ENCODE measurements at places on chromosomes 6 and 20. TPM values are rescaled to one million over a fixed set of nuclear protein-coding genes. Genes with fewer than 3 reads are reported as not detected.

DNA sequence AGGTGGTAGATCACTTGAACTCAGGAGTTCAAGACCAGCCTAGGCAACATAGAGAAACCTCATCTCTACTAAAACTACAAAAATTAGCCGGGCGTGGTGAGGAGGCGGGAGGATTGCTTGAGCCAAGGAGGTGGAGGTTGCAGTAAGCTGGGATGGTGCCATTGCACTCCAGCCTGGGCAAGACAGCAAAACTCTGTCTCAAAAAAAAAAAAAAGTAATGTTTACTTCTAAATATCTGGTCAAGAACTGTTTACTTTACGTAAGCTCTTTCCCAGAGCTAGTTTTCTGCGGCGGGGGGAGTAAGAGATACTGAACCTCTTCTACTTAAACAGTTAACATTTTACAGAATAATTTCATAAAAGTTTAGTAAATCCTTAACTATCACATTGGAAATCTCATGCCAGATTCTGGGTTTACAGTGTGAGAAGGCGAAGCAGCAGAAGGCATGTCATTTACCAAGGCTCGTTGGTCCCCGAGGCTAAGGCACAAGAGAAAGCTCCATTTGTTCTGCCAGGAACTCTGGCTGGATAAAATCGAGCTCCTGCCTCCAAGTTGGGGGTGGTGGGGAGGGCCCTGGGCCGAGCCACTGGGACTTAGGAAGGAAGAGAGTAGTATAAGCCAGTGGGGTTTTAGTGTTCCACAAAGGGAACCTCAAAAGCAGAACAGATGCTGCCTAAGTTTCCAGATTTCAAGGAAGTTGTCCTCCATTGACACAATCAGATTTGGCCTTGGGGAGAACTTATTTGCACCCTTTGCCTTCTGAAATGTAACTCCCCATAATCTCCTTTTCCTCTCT, 41.7 kb downstream of the ARFGEF2 start:
- peak; percentile 73 for DNase-seq

DNA sequence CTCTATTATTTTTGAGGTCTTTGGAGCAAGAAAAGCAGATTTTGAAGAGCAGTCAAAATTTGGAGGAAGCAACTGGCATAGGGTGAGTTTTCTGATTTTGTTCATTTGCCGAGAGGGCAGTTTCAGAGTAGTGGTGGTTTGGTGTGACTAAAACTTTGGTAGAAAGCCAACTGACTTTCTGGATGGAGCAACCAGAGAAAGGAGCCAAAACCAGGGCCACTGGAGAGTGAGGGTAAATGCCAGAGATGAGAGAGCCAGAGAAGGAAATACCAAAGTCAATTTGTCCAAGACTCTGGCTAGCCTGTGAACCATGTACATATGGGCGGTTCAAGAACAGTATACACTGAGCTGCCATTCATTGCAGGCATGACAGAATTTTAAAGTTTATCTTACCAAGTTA, 40.5 kb upstream of the ZBTB24 start:
- DNase-seq = peak; percentile 10

Gene KIAA0408
- 1.3 TPM for total RNA-seq

Gene SIM1
- not detected for total RNA-seq

Gene ZSCAN23
- 9.0 TPM for total RNA-seq

DNA sequence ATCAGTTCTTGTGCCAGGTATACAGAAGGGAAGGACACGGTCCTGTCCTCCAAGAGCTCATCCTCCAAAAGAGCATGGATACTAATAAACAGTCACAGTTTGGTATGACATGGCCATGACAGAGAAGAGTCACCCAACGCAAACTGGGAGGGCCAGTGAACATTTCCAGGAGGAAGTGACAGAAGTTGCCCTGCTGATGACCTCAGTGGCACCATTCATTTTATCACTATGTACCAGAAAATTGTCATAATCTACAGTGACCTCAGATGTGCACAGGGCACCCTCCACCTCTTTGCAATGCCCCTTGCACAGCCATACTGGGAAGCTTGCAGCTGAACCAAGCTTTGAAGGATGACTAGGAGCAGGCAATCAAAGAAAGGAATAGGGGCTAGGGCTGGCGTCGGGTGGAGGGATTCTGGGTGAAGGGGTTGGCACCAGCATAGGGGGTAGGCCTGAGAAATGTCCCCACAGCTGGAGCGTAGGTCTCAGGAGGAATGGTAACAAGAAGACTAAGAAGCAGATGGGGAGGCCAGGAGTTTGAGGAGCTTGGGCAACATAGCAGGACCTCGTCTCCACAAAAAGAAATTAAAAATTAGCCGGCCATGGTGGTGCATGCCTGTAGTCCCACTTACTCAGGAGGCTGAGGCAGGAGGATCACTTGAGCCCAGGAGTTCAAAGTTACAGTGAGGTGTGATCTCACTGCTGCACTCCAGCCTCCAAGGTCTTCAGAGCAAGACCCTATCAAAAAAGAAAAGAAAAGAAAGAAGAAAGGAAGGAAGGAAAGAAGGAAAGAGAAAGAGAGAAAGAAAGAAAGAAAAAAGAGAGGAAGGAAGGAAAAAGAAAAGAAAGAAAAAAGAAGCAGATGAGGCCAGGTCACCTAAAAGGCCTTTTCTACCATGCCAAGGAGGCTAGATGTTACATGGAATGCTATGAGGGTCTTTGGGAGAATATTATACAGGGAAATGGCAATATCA, 65.3 kb upstream of the SNX9 start:
- DNase-seq = no peak

Gene KIF13A
- 53.8 TPM for total RNA-seq

DNA sequence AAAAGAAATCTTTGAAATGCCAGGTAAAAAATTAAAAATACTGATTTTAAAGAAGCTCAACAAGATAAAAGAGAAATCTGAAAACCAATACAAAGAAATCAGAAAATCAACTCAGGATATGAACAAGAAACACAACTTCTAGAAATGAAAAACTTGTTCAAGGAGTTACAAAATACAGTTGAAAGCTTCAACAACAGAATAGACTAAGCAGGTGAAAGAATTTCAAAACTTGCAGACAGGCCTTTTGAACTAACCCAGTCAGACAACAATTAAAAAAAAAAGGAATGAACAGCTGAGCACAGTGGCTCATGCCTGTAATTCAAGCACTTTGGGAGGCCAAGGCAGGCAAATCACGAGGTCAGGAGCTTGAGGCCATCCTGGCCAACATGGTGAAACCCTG, 57.8 kb downstream of the PDSS2 start:
- DNase-seq = no peak

DNA sequence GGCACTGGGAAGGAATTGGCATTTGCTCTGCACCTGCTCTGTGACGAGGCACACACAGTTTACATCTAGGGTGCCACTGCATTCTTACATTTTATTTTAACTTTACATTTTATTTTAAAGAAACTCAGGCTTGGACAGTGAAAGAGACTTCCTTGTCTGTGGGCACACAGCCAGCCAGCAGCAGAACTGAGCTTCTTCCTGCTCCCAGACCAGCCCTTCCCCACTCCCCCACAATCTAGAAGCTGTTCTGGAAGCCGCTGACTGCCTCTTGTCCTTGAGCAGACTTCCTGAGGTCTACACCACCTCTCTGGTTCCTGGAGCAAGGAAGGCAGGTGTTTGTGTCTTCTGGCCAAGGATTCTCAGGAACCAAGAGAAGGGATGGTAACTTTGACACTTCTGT, 27.9 kb upstream of the CD93 start:
- DNase-seq = no peak

GRCh38 chr6:43278524-43279078, 19.5 kb upstream of the SLC22A7 start:
- DNase-seq = no peak

DNA sequence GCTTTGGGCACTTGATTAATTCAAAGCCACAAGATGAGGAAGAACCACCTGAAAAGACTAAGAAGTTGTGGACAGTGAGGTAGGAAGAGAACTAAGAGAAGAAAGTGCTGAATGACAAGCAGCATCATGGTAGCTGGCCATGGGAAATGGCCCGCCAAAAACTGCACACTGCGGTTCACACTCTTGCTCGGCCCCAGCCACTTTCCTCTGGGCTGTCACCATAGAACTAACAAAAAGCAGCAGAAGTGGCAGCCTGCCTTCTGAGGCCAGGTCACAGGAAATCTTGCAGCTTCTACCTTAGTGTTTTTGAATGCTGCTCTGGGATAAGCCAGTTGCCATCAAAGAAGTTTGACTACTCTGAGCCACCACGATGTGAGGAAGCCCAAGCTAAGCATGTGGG, 34.8 kb upstream of the ZNFX1 start:
- DNase-seq = no peak

- DNase-seq = peak; percentile 96
Observed at GRCh38 chr20:37297066-37297736, 7.7 kb downstream of the MANBAL start.

Gene TRAPPC3L
- total RNA-seq = not detected

Gene F13A1
- not detected for total RNA-seq

DNA sequence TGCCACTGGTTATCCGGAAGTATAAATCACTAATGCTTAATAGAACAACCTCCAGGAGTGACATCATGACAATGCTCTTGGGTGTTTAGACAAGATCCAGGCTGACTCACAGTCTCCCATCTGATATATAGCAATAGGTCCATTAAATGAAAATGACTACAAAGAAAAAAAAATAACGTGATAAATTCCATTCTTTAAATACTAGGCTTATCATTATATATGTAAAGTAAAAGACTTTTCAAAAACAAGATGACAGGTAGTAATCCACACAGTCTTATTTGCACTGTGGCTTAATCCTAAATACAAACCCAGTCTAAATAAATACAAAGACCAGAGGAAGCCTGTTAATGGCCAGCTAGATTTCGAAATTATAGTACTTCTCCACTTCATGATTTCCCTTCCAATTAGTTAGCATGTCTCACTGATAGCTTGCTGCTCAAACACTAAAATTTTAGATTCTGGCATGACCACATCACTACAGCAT, 149.1 kb upstream of the BEND3 start:
- peak; percentile 67 for DNase-seq

Gene TBC1D32
- 21.2 TPM for total RNA-seq

DNA sequence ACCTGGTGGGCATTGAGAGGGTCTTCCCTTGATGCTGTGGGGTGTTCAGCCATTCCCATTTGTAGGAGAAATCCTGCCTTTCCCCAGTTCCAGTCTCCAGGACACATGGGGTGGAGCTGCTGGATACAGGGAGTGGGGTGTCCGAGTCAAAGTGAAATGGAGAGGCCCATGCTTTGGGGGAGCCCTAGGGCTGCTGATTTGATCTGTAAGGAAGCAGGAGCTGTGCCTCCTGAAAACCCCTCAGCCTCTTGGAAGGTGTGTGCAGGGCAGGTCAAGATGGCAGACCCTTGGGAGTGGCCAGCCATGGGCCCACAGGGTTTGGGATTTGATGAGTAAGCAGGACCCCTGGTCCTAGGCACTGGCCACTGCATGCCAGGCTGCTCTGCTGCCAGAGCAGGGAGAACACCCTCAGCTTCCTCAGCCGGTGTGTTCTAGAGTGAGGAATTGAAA, 82.0 kb downstream of the SERAC1 start:
- no peak for DNase-seq

Gene SYCP2L
- total RNA-seq = not detected

Gene BCAS1
- total RNA-seq = under 0.01 TPM

GRCh38 chr20:21167261-21167660, 41.4 kb downstream of the KIZ start:
- DNase-seq = no peak

- peak; percentile 55 for DNase-seq
Observed at GRCh38 chr20:4435225-4435624, 286.5 kb upstream of the PRND start.

GRCh38 chr6:97064578-97064977, 140.1 kb downstream of the KLHL32 start:
- DNase-seq = no peak

- DNase-seq = peak; percentile 78
Observed at GRCh38 chr6:115618256-115618655, 442.4 kb downstream of the FRK start.

Gene EHMT2
- total RNA-seq = 38.0 TPM

Gene FAM110A
- total RNA-seq = 5.2 TPM

DNA sequence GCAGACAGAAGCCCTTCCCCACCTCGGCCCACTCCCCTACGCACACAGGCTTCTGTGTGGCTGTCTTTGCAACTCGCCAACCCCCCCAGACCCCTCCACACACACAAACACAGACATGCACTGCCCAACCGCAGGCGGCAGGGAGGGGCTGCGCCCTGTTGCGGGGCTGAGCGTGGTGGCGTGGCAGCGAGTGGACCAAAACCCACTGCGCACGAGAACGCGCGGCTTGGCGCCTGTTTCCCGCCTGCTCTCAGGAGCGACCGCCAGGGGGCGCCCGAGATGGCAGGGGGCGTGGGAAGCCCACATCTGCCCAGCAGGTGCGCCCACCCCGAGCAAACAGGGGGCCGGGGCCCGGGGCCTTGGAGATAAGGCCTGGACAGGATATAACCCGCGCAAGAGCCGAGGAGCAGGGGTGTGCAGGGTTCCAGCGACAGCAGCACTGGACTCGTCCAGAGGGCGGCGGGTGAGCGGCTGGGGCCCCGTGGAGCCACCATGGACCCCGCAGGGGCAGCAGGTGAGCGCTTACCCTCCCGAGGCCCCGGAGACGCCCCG, at the start of gene RBPJL:
RBPJL (plus strand) TSS at position 410 of the 552 bp plus-strand sequence; CDS start at position 493, 83 bp downstream.
- no peak for DNase-seq

GRCh38 chr6:157229132-157229618, 94.1 kb downstream of the TMEM242 start:
- no peak for DNase-seq

Gene FKBP1C
- 0.43 TPM for total RNA-seq

DNA sequence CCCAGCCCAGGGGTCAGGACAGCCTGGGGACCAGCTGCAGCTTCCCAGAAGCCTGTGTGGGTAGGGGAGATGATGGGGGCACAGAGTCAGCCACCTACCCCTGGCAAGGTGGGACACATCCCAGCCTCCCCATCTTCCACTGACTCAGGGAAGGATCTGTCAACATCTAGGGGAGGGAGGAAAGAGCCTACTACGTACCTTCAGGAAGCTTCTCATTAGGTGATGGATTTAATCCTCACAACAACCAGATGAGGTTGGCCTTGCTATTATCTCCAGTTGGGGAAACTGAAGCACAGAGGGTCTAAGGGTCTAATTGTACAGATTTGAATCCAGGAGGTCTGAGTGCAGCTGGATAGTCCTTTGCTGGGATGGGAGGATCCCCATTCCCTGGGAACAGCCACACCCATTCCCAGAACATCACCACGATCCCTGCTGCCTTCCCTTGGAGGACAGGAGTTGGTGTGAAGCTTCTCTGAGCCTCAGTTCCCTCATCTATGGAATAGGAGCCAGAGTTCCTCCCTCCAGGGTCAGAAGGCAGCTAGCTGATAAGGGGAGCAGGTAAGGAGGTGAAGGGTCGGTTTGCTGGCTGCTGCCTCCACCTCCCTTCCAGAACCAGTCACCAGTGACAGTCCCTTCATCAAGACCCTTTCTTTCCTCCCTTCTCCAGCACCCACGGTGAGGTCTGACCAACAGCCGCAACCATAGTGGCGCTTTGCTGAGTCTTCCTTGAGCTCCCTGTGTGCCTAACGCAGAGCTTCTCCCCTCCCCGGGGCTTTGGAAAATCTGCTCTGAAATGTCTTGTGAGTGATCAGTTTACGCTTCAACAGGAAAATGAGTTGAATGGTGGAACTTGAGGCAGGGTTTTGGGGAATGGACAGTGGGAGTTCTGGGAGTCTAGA, 56.8 kb downstream of the CEBPB start:
- DNase-seq = no peak

GRCh38 chr6:162973980-162974379, 246.2 kb downstream of the PACRG start:
- no peak for DNase-seq

GRCh38 chr6:46221222-46221793, 50.5 kb upstream of the ENPP5 start:
- DNase-seq = peak; percentile 53
